Mesangial cell (primary cell): ENCODE measurements at places on chromosomes 13 and 19. TPM values are rescaled to one million over a fixed set of nuclear protein-coding genes. Genes with fewer than 3 reads are reported as not detected.

ZNF317 gene
- 9.6 and 16.0 TPM in 2 replicates for total RNA-seq

S1PR4 gene
- total RNA-seq = 0.38 TPM in 1 of 2 replicates, not detected in the other

MZT1 gene
- 3.8 and 22.0 TPM in 2 replicates for total RNA-seq

ZNF850 gene
- total RNA-seq = 1.6 and 2.6 TPM in 2 replicates

DMPK gene
- total RNA-seq = 8.5 and 23.1 TPM in 2 replicates

UHRF1 gene
- 18.3 and 131 TPM in 2 replicates for total RNA-seq

CNFN gene
- total RNA-seq = 3.4 and 5.2 TPM in 2 replicates

TEX101 gene
- not detected in 2 replicates for total RNA-seq

PRX gene
- 1.1 and 3.4 TPM in 2 replicates for total RNA-seq

ZNF763 gene
- 0.33 and 0.89 TPM in 2 replicates for total RNA-seq

NCAN gene
- not detected in 2 replicates for total RNA-seq

PSPN gene
- 0.65 and 2.9 TPM in 2 replicates for total RNA-seq

VMAC gene
- 2.6 and 8.7 TPM in 2 replicates for total RNA-seq

MEF2B gene
- not detected in 2 replicates for total RNA-seq

LSM7 gene
- total RNA-seq = 189 and 329 TPM in 2 replicates

LILRB1 gene
- total RNA-seq = not detected in 2 replicates

PSG4 gene
- total RNA-seq = 0.16 TPM in 1 of 2 replicates, not detected in the other

PSG7 gene
- not detected in 2 replicates for total RNA-seq

FGF22 gene
- 0.16 and 0.51 TPM in 2 replicates for total RNA-seq

B3GNT3 gene
- total RNA-seq = 0.13 TPM in 1 of 2 replicates, not detected in the other

UFM1 gene
- total RNA-seq = 18.1 and 22.5 TPM in 2 replicates

CRX gene
- total RNA-seq = not detected in 2 replicates

ARMC6 gene
- 45.1 and 73.0 TPM in 2 replicates for total RNA-seq

ZNF506 gene
- total RNA-seq = 14.5 and 35.9 TPM in 2 replicates

ACP7 gene
- not detected in 2 replicates for total RNA-seq

IGFL2 gene
- total RNA-seq = 0.63 TPM in 1 of 2 replicates, not detected in the other

KIR2DL1 gene
- not detected in 2 replicates for total RNA-seq

SHISA7 gene
- under 0.01 TPM in 1 of 2 replicates, not detected in the other for total RNA-seq

NR2C2AP gene
- 9.6 and 19.4 TPM in 2 replicates for total RNA-seq
